ENCODE measurements at places on chromosomes 1 and 21.

- no peak for DNase-seq
Measured at GRCh38 chr1:228868731-228869024, 133.4 kb downstream of the RHOU start.

- no peak for DNase-seq
Measured at GRCh38 chr1:20662110-20662475, 924 bp upstream of the DDOST start.

DNA sequence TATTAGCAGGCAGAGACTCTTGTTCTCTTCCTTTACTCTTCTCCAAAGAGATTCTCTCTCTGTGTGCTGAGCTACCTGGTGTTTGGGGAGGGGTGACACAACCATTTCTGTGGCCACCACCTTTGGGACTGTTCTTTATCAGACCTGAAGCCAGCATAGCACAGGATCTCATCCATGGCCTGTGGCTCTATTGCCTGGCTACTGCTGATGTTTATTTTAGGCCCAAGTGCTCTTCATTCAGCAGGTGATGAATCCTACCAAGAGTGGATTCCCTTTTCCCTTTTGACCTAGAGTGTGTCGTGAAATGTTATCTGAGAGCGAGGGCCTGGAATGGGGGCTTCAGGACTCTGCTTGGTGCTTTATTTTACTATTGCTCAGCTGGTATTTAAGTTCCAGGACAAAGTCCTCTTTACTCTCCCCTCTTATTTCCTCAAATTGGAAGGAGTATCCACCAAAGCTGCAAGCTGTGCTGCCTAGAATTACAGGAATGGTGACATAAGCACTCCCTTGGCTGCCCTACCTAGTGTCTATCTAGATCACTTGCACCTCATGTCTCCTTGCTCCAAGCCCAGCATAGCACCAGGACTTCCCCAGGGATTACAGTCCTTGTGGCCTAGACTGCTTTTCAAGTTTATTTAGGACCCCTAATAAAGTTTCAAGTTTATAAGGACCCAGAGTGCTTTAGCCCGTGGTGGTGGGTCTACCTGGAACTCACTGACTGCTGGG, 94.7 kb upstream of the GPR52 start:
- DNase-seq = no peak

- no peak for DNase-seq
Measured at GRCh38 chr1:156233426-156234127, 8.4 kb upstream of the BGLAP start.

DNA sequence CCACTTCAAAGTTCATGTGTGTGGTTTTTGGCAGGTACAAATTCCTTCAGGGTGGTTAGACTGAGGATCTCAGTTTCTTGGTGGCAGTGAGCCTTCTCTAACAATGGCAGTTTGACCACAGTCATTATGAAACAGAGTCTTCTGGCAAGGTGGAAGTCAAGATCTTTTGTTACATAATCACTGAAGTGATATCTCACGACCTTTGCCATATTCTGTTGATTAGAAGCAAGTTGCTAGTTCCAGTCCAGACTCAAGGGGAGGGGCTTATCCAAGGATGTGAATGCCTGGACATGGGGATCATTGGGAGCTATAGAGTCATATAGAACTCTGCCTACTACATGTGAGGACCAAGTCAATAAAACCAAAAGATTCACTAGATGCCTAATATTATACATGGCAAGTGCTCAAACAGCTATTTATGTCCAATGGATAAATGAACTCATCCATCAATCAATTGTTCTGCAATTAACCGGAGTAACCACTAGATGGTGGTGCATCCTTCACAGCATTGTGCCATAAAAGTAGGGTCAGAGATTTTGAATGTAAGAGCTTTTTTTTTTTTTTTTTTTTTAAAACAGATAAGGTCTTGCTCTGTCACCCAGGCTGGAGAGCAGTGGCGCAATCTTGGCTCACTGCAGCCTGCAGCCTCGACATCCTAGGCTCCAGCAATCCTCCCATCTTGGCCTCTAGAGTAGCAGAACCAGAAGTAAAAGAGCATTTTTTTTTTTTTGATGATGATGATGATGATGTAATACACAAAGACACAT, 131.9 kb downstream of the CRB1 start:
- DNase-seq = peak; percentile 77

- no peak for DNase-seq
Measured at GRCh38 chr1:89734442-89734841, 86.4 kb upstream of the LRRC8D start.

DNA sequence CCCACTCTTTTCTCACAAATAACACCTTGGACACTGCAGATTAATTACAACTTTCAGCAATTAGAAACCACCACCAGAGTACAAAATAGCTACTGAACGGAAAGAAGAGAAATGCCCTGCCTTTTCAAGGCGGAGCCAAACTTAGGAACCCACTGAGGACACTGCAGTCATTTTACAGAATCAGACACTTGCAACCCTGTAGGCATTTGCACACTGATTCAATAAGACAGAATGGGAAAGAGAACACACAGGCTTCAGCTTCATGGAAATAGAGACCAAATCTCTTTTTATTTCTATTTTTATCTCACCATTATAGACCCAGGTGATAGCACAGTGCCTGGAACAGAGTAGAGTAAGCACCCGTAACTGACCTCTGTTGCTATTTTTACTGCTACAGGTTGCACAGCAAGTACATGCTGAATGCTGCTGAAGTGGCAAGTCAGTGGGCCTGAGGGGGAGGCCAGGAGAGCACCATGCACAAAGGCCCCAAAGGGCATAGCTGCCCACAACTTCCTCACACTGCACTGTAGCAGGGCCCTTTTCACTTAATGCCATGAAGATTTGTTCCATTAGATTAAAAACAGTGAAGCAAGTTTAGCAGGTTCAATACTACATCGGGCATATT, 50.7 kb upstream of the EDARADD start:
- no peak for DNase-seq

- no peak for DNase-seq
Measured at GRCh38 chr1:211851174-211851573, 20.6 kb upstream of the LPGAT1 start.

GRCh38 chr1:2378956-2379732, 12.2 kb downstream of the MORN1 start:
- no peak for DNase-seq

GRCh38 chr1:54967372-54967771, 13.1 kb upstream of the TMEM61 start:
- no peak for DNase-seq

DNA sequence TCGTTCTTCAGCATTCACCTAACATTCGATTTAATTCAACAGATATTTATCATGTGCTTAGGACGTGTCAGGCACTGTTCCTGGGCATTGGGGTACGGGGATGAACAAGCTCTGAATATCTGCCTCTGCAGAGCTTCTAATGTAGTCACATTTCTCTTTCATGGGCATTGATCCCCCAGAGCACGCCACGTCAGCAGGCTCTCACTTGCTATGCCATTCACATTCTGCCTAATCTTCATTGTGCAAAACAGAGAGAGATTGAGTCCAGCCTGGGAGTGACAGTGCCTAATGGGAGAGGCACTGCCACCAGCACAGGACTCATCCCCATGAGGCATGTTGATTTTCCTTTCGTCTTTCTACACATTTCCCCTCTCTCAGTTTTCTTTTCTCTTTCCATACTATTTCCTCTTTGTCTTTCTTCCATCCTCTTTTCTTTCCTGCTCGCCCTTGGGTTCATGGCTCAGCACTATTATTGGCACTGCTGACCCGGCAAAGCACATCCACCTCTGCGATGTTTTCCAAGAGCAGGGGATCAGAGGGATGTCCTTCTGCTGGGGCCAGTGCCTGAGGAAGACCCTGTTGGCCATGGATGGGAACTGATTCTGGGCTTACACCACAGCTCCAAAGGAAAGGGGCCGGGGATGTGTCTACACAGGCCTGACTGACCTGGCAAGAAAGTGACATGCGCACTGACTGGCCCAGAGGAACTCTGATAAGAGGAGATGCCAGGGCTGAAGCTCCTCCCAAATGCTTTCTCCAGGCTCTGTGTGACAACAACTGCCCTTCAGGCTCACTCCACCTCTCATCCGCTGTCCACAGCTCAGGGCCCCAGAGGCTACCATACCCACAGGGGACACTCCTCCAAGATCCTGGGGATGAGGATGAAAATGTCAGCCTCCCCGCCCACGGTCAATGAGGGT, 195.9 kb downstream of the TOMM20 start:
- no peak for DNase-seq

DNA sequence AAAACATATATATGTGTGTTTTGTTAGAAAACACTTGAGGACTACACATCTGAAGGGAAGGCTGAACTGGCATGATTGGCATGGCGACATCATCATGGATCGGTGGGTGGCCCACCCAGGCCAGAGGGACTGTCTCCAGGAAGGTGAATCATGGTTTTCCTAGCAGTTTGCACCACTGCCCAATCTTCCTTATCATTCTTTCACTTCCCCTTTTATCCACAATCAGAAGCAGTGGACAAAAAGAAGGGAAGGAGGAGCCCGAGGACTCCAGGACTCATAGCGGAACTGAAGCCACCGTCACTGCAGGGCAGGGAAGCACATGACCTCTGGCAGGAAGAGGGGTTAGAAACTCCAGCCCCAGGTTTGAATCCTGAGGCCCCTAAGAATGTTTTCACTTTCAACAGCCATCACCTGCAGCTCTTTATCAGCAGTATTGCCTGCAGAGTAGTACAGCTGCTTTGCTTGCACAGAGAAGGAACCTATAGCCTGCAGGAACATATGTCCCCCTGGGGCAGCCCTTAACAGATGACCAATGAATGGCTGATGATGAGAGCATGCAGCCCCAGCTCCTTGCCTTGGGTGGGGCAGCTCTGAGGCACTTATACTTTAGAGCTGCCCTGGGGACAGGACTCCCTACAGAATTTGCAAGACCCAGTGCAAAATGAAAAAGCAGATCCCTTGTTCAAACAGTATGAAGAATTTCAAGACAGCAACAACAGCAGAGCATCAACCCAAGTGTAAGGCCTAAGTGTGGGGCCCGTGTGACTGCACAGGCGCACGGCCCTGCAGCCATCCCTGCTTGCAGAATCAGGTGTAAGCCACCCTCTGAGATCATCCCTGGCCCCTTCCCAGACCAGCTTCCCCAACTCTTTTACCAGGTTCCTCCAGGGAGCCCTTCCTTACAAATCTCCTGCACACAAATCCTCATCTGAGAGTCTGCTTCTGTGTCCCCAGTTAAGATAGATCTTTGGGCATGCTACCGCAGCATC, 241.8 kb upstream of the IRF2BP2 start:
- no peak for DNase-seq

DNA sequence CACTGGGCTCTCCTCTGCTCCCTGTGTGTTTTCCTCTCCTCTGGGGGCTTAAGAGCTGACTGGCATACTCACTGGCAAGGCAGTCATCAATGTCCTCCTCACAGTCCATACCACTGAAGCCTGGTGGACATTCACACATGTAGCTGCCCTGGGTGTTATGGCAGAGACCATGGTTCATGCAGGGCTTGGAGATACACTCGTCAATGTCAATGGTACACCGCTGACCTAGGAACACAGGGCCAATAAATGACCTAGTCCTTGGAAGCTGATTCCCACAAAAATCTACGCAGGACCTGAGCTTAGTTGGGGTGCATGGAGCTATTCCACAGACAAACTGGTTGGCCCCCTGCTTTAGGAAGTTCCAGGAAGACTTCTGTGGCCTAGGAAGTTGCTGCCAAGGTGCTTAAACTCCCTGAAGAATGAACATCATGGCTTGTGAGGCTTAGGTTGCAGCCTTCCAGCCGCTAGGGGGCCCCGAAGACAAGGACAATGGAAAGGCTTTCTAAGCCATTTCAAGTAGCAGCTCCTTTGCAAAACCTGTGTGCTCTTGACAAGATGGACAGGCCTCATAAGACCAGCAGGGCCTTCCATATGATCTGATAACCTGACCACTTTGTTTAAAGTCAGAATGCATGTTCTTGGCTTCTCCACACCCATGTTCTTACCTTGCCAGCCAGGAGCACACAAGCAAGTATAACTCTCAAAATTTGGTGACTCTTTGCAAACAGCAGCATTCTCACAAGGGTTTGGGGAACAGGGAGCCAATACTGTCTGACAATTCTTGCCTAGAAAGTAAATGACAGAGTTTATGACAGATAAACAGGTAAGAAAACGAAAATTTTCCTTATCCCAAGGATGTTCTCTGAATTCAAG, 52.3 kb upstream of the ADAM30 start:
- peak; percentile 66 for DNase-seq

GRCh38 chr1:15336866-15337265, 72.8 kb upstream of the EFHD2 start:
- DNase-seq = no peak

DNA sequence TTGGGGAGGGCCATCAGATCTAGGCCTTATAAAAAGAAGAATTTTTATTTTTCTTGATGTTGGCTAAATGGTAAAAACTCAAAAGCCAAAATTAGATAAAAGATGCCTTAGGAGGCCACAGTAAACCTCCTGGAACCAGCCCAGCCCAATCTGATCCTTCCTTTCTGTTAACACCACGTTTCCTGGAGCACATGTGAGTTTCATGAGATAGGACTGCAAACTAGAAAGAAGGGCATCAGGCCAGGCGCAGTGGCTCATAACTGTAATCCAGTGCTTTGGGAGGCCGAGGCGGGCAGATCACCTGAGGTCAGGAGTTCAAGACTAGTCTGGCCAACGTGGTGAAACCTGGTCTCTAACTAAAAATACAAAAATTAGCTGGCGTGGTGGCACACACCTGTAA, 6.7 kb downstream of the HSF2BP start:
- DNase-seq = no peak

- DNase-seq = peak; percentile 25
Measured at GRCh38 chr1:40341491-40342380, 24.6 kb upstream of the COL9A2 start.

DNA sequence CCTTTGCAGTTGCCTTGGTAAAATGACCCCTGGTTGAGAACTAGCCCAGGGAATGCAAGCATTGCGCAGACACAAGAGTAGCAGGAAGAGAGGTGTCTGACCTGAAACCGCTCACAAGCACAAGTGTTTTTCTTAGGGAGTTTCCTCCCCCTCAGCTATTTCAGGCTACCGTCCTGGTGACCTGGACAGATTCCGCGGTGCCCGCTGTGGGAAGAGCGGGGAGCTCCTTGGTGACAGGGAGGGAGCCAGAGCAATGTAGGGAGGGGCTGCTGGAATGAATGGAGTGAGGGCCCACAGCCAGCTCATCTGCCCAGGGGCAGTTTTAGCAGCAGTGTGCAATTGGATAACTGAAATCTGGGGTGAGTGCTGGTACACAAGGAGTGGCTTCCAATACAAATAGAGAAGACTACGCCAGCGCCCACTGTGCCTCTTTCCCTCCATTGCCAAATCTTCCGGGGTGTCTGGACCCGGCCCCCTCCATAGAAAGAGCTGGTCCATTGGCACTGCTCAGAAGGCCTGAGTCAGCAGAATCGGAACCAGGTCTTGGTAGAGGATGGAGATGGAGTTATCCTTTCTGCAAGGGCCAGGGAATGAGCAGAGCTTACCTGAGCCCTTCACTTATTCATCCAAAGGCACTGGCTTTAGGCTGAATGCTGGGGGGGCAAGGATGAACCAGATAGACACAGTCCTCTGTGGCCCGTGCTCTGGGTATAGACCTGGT, 82.8 kb downstream of the TRABD2B start:
- DNase-seq = no peak

DNA sequence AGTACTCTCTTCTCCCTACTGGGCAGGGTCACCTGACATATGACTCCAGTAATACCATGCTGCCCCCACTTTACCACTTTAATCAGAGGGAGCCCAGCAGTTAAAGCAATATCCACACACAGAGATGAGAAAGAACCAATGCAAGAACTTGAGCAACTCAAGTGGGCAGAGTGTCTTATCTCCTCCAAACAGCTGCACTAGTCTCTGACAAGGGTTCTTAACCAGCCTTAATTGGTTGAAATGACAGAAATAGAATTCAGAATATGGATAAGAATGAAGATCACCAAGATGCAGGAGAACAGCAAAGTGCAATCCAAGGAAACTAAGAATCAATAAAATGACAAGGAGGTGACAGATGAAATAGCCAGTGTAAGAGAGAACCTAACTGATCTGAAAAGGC, 91.0 kb downstream of the KCNT2 start:
- DNase-seq = no peak

GRCh38 chr1:54475357-54475881, 69.2 kb upstream of the SSBP3 start:
- no peak for DNase-seq
